Panc1 (cell line): ENCODE measurements at places on chromosomes 7 and 10.

GRCh38 chr7:41816111-41816510 lies 113.2 kb upstream of the INHBA start:
- no peak for DNase-seq

DNA sequence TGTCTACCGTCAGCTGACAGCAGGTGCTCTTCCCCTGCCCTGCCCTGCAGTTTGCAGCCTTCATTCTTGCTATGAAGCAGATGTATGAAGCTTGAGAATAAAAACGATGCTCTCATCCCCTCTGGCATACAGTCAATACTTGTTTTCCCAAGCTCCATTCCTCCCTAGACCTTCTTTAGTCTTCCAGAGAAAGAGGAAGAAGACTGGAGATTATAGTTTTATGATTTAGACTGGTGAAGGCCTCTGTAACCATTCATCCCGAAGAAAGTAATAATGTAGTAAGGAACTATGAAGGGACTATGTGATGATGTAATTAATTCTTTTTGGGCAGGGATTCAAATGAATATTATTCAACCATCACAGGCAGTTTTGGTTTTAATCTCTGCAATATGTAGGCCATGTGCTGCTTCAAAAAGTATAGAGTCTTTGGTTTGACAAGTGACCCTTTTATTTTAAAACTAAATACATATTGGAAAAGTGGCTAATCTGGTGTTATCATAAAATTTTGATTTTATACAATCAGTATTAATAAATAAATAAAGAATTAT lies 242.4 kb upstream of the KIAA1217 start:
- DNase-seq, result no peak

DNA sequence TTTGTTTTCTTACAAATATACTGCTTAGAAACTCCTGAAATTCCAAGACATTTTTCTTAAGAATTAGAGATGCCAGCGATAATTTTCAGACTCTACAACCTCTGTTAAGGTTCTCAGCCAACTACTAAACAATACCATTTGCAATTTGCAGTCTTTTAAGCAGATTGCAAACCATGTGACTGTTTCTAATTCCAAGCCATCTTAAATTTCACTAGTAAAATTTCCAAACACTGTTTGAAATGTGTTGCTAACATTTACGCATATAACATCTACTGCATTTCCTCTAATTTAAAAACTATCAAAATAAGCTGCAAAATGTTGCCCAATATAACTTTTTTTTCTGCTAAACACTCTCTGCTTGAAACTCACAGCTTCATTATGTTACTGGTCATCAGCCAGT lies 56.0 kb upstream of the MACROH2A2 start:
- DNase-seq, result no peak

- DNase-seq, result no peak
Measured at GRCh38 chr10:26242706-26243350, 26.3 kb downstream of the GAD2 start.

DNA sequence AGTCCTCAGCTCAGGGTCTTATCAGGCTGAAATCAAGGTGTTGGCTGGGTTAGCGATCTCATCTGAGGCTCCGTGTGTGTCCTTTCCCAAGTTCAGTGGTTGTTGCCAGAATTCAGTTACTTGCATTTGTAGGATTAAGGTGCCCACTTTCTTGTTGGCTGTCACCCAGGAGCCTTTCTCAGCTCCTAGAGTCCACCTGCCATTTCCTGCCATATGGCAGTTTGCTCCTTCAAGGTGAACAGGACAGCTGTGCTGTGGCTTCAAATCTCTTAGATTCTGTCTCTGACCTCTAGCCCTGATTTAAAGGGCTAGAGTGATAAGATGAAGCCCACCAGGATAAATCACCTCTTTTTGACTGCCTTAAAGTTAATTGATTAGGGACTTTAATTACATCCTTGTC lies 1.0 kb upstream of the HIF1AN start:
- no peak for DNase-seq

DNA sequence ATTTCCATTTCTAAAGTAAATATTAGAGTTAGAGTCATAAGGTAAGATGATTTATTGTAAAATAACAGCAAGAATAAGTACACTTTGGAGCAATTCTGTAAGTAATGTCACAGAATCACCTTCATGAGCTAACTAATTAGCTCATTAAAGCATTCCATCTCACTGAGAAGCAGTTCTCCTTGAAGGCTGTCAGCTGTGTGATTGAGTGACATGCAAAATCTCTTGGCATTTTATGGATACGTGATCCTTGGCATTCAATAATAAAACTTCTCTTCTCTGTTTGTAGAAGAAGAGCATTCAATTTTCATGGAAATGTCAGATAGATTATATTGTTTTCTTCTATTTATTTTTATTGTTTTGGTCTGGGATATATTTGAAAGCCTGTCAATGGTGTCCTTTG lies 1389.3 kb downstream of the GATA3 start:
- no peak for DNase-seq

- no peak for DNase-seq
Measured at GRCh38 chr7:22885797-22886261, 63.2 kb upstream of the TOMM7 start.
